MCF 10A (cell line): ENCODE measurements at places on chromosomes 13 and 19. TPM values are rescaled to one million over a fixed set of nuclear protein-coding genes. Genes with fewer than 3 reads are reported as not detected.

SLC25A15 gene
- total RNA-seq = 14.3 and 15.5 TPM in 2 replicates

SLC8A2 gene
- total RNA-seq = 0.54 TPM in 1 of 2 replicates, not detected in the other

FAM187B gene
- not detected in 2 replicates for total RNA-seq

PDCD5 gene
- total RNA-seq = 261 and 290 TPM in 2 replicates

GRCh38 chr19:45876411-45877197, 9.3 kb downstream of the IRF2BP1 start:
- peaks cover 46% of the 10 kb centered on the region for H3K27me3 ChIP-seq
- H3K36me3 ChIP-seq = no peaks in the 10 kb centered on the region
- no peak overlapping the region for H3K27ac ChIP-seq
- DNase-seq = no peak
- no peaks in the 10 kb centered on the region for H3K4me1 ChIP-seq
- H3K4me3 ChIP-seq = no peak overlapping the region

DNA sequence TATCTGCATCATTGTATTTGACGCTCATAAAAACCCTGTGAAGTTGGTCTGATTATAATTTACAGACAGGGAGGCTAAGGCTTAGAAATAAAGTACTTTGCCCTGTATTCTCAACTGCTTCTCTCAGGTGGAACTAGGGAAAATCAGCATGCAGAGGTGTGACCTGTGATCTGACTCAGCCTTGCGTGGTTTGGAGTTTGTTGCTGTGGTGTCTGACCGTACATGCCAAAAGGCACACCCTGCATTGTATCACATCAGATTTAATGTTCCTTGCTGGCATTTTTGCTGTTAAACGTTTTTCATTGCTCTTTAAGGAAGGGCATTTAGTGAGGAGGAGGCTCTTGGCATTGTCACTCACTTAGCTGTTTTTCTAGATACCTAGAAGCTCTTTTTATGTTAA, 58.8 kb upstream of the C1QTNF9B start:
- H3K36me3 ChIP-seq = no peaks in the 10 kb centered on the region
- H3K4me1 ChIP-seq = peaks cover 24% of the 10 kb centered on the region
- H3K27me3 ChIP-seq = no peaks in the 10 kb centered on the region

DNA sequence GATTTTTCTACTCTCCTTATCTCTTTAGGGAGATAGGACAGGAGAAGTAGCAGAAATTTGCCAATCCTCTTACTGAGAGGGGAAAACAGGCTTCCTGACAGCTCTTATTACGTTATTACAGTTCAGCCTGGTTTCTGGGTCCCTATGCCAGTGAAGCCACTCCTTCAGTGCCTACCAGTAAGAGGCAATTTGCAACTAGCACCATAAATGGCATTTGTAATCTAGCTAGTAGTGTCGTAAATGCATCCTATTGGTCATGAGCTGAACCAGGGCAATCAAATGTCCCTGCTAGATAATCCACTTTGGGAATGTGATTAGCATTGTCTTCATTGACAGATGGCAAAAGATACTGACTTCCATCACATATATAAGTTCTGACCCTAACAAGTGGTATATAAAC, 428.8 kb downstream of the DCT start:
- H3K27ac ChIP-seq = no peak overlapping the region
- no peak overlapping the region for H3K4me3 ChIP-seq
- DNase-seq = no peak

DNA sequence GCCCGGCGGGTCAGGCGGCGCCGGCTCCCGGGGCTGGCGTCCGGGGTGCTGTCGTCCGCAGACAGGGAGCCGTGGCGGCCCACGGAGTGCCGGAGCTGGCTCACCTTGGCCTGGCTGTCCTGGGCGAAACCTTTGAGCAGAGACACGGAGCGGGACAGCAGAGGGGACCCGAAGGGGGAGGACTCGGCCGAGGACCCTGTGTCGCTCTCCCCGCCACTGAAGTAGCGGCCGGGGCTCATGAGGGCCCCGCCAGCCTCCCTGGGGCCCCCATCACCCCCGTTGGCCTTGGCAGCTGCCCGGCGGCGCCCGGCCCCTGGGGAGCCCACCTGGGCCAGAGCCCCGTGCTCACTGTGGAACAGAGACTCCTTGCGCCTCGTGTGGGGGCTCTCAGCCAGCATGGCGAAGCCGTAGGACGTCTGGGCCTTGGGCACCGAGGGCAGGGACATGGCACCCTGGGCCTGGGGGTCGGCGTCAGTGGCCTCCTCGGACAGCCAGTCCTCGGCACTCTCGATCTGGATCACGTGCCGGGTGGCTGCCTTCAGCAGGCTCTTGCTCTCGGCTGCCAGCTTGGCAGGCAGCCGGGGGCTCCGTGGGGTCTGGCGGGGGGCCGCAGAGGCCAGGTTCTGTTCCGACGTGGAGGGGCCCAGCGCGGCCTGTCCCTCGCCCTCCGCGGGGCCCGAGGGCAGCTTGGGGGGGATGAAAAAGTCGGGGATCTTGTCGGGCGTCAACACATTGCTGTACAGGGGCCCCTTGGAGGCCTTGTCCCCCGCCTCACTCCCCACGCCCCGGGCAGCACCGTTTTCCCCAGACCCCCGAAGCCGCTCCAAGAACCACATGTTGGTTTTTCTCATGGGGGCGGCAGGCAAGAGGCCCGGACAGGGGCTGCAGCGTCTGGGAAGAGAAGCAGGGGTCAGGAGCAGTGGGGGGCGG, 1.2 kb downstream of the C2CD4C start:
- no peak for DNase-seq
- no peak overlapping the region for H3K27ac ChIP-seq
- peaks cover 6% of the 10 kb centered on the region for H3K4me1 ChIP-seq
- no peaks in the 10 kb centered on the region for H3K36me3 ChIP-seq
- H3K27me3 ChIP-seq = peaks cover 18% of the 10 kb centered on the region

DNA sequence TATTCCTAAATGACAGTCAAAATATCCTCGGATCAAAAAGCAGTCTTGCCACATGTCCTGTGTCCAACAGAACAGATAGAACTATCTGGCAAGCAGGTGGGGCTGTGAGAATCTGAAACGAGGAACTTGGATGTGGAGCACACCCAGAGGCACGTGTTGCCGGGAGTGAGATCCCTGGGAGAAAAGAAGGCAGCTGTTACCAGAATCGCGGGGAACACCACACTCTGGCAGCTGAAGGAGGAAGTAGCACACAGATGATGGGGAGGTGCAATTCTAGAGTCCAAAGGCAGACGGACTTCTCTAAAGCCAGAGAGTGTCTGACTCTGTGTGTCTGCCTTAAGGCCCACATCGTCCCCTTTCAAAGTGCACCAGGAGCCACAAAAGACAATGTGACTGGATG, 22.3 kb downstream of the SLC7A1 start:
- H3K27ac ChIP-seq = peak overlapping the region; percentile 18
- DNase-seq = no peak
- no peak overlapping the region for H3K4me3 ChIP-seq

- no peak for DNase-seq
- no peaks in the 10 kb centered on the region for H3K36me3 ChIP-seq
- no peak overlapping the region for H3K4me3 ChIP-seq
These were observed 278.7 kb upstream of the KLHL1 start for GRCh38 chr13:70386919-70387318.

- no peak overlapping the region for H3K4me3 ChIP-seq
- DNase-seq = no peak
- no peak overlapping the region for H3K27ac ChIP-seq
- H3K27me3 ChIP-seq = peaks cover 10% of the 10 kb centered on the region
- H3K36me3 ChIP-seq = no peaks in the 10 kb centered on the region
These were observed 54.0 kb upstream of the GTF3A start for GRCh38 chr13:27370305-27370872.

GRCh38 chr13:98201189-98201588, 24.1 kb upstream of the RNF113B start:
- no peak for DNase-seq
- peaks cover 7% of the 10 kb centered on the region for H3K36me3 ChIP-seq
- H3K4me3 ChIP-seq = no peak overlapping the region

GRCh38 chr13:70022646-70023045, 85.0 kb upstream of the ATXN8OS start:
- H3K27me3 ChIP-seq = peaks cover 88% of the 10 kb centered on the region
- no peaks in the 10 kb centered on the region for H3K36me3 ChIP-seq
- H3K4me1 ChIP-seq = no peaks in the 10 kb centered on the region
- no peak overlapping the region for H3K27ac ChIP-seq
- no peak for DNase-seq

GRCh38 chr13:41054919-41055619, 6.2 kb upstream of the WBP4 start:
- peaks cover 12% of the 10 kb centered on the region for H3K36me3 ChIP-seq
- peak overlapping the region; percentile 61 for H3K27ac ChIP-seq
- H3K4me3 ChIP-seq = no peak overlapping the region
- H3K4me1 ChIP-seq = peaks cover 47% of the 10 kb centered on the region
- H3K27me3 ChIP-seq = no peaks in the 10 kb centered on the region

- H3K4me3 ChIP-seq = no peak overlapping the region
- no peak overlapping the region for H3K27ac ChIP-seq
- no peaks in the 10 kb centered on the region for H3K4me1 ChIP-seq
- H3K27me3 ChIP-seq = no peaks in the 10 kb centered on the region
These were observed 125.3 kb downstream of the KATNAL1 start for GRCh38 chr13:30181888-30182651.
